Ecto neural progenitor cell (in vitro differentiated cells): ENCODE measurements at places on chromosomes 11 and 22.
A peak's percentile ranks its signal among the peaks of the same experiment; 100 is the strongest.

DNA sequence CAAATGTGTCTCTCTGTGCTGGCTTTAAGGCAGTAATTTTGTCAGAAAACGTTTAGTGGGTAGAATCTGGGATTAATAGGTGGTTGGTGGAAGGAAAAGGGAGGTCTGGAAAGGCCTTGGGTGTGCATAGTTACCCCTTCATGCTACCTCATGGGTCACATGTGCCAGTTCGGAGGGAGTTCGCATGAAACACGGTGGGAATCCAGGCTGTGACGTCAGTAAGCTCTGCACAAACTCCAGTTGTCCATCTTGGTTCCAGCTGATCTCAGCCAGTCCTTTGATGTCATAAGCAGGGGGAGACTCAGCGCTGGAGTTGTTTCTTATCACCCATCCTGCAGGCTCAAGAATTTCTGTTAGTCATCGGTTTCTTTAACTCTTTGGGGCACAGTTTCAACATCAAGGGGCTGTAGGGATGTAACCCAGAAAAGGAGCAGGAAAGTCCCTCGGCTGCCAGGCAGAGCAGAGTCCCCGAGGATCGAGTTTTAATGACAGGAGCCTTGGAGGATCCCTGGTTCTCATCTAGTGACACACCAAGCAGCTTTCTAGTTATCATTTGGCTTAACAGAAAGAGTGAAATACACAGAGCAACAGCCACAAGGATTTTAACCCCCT, 28.9 kb downstream of the MOV10L1 start:
- DNase-seq = no peak

GRCh38 chr22:20196094-20196842, 45.4 kb upstream of the CCDC188 start:
- DNase-seq = no peak

DNA sequence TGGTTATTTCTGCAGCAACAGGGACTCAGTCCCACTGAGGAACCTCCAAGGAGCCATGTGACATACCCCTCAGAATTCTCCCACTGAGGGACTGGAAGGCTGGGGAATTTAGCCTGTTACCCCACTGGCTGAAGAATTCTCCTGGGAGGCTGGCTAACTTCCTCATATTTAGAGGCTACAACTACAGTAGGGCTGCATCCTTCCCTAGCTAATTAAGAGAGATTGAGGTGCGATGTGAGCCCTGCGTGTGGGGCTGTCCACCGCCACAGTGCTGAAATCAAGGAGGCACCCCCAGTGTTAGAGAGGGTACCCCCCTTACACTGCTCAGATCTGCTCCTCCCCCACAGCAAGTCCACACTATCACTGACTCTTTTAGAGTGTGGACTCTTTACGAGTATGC, 21.1 kb downstream of the EIF3F start:
- peak; percentile 23 for DNase-seq

DNA sequence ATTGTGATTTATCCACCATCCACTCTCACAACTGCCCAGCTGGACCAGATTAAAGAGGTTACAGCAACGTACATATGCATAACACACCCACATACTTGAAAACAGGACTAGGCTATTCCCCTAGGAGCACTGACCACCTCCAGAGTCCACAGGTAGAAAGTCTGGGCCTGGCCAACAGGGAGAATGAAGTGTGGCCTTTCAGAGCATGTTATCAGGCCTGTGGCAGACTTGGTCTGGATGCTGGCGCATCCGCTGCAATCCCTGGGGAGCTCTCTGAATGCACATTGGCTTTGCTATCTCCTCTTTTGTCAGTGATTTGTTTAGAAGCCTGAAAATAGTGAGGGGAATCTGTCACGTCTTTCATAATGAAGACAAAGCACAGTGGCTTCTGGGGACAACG, 86.7 kb downstream of the C11orf58 start:
- no peak for DNase-seq

- no peak for DNase-seq
Measured at GRCh38 chr11:62857541-62857982, 18.2 kb upstream of the WDR74 start.

- DNase-seq = no peak
Measured at GRCh38 chr11:66495401-66495854, 15.0 kb upstream of the BBS1 start.

DNA sequence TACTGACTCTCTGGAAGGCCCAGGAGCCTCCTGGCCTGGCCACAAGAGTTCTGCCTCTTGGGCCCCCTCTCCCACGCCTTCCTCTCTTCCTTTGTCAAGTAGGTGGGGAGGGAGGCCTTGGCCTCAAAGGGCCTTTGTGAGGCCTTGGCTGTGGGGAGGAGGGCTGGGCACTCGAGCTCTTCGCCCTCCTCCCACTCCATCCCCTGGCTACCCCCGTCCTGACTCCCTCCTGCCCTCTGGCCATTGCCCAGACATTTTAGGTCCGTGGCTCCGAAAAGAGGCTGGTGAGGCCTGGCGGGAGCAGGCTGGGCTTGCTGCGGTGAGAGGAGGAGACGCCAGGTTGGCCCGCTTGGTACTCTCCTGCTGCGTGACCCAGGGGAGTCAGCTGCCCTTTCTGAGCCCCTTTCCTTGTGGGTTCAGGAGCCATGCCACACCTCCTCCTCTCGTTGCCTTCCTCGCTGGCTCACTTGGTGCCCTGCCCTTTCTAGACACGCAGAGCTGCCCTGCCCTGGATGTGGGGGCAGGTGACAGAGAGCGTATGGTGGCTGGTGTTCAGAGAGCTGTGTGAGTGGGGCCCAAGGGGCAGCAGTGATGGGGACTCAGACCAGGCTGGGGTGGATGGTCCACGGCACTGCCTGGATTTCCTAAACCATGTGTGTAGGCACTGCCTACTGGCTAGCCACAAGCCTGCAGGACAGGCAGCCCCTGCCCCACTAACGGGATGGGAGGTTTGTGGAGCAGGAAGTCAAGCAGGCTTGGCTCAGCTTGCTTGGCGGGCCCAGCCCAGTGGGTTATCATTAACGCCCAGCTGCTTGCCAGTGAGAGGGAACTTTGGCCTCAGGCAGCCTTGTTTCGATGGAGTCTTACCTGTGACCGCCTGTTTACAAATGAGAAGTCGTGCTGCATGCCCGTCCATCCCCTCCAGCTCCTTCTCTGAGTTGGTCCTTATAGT, 15.8 kb upstream of the OMP start:
- DNase-seq = no peak

DNA sequence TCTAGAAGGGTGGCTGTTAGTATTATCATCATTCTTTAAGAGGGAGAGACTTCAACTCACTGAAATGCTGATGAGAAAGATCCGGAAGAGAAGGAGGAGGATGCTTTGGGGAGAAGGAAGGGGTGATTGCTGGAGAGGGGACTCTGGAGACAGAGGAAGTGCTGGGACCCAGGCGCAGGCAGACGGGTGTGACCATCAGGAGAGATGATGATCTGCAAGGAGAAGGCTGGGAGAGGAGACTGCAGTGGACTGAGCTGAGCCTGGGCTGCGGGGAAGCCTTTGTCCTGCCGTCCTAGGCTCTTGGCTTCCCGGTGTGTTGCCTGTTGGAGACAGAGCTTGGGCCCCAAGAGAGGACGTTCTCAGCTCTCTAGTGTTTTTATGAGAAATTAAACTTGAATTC, 22.6 kb downstream of the RASD2 start:
- DNase-seq = no peak

- no peak for DNase-seq
Measured at GRCh38 chr11:118216621-118217481, 8.0 kb downstream of the JAML start.
